ENCODE measurements at places on chromosomes 2 and 18.

- no peak for DNase-seq
Observed at GRCh38 chr2:143528021-143528420, 398.8 kb downstream of the ARHGAP15 start.

GRCh38 chr2:26634636-26635230, 6.4 kb downstream of the CIB4 start:
- no peak for DNase-seq

DNA sequence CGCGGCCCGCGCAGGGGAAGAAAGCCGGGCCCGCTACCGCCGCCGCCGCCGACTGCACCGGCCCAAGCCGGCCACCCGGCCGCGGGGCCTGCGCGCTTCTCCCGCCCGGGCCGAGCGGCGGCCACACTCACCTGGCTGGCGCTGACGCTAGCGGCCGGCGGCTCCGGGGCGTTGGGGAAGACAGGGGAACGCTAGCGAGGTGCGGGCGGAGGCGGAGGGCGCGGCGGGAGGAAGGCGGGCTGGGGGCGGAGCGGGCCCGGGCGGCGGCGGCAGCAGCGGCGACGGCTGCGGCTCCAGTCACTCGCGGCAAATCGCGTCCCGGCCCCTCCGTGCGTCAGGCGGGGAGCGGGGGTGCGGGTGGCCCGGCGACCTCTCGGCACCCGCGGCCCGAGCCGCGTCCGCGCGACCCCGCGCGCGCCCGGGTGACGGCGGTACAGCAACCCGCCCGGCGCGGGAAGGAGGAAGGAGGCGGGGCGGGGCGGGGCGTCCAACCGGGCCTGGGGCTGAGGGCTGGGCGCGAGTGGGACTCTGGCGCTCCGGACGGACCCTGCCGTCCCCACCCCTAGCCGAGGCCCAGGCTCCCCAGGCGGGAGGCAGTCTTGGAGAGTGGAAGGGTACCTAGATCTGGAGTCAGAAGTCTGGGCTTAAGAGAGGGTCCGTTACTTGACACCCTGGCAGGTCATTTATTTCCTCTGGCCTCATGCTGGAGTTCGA, at the start of gene SESTD1:
SESTD1 (minus strand) TSS at position 465 of the 714 bp plus-strand sequence. CDS start 72,991 bp downstream, outside the sequence.
- DNase-seq = no peak

DNA sequence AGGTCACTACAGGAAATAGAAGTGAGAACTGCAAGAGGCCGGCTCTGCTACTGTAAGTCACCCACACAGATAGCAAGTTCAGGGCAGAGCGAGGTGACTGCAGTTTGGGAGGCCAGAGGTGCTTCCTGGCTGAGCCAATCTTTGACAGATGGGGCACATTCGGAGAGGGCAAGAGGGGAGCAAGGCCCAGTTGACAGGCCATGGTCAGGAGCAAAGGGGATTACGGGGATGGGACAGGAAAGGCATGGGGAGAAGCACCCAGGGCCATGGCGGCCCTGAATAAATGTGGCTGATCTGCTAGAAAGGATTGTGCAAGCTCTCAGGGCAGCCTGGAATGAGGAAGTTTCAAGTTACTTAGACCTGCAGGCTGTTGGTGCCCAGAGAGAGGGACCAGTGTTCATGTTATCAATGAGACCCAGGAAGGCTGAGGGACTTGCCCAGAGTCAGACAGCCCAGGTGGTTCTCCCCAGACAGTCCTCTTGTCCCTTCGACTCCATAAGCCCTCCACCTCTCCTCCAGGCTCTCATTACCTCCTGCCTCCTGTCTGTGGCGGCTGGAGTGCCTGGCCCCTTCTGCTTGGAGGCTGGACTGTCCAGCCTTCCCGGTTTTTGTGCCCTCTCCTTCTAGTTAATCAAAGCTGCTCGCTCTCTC, 123.3 kb downstream of the CTIF start:
- DNase-seq = no peak

GRCh38 chr2:75023666-75024455, 65.4 kb downstream of the POLE4 start:
- DNase-seq = no peak

- no peak for DNase-seq
Observed at GRCh38 chr18:48580782-48581181, 42.0 kb downstream of the CTIF start.

DNA sequence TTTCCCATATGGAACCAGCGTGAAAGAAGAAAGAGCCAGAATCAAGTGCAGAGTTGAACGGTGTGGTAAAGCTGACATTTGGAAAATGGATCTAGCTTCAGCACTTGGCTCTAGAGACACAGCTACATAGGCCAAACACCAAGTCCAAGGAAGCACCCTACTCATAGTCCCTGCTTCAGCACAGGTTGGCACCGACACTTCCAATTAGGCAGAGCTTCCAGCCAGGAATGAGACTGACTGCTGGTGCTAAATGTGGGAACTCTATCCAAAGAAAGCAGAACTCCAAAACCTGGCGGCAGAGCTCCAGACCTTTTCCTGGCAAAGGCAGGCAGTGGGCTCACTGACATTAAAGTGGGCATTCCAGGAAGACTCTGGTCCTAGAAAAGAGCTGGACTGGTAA, 125.4 kb upstream of the CTNNA2 start:
- DNase-seq = no peak

DNA sequence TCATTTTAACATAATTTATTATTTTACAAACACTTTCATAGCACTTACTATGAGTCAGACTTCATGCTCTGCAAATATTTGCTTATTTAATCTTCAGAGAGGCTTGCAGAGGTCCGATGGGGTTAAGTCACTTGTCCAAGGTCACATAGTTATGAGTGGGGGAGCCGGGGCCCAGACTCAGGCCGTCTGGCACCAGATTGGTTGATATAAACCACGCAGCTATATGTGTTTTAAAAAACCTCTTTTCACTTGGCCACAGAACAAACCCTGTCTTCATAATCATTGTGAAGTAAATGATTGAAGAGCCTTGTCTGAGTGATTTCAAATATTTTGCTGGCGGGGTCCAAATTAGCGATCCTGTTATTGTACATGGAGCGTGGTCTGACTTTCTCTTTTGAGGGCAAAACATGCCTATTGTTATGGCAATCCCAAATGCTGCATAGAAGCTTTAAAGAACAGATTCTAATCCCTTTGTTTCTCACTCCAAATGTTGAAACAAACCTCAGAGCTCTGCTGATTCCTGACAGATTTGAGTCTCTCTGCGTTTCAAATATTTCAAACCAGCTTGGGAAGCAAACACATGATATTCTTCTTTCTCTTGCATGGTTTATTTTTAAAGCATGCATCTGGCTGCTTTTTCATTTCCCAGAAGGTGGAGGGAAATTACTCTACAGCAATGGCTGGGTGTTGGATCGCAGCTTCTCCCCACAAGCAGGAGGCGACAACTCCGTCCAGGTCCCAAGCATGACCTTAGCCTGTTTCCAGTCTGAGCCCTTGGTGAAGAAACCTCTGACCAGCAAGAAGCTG, 142.4 kb downstream of the DDX1 start:
- no peak for DNase-seq

GRCh38 chr2:73053316-73054114, 18.0 kb downstream of the SFXN5 start:
- no peak for DNase-seq

- no peak for DNase-seq
Observed at GRCh38 chr2:230930928-230931555, 6.0 kb upstream of the GPR55 start.

DNA sequence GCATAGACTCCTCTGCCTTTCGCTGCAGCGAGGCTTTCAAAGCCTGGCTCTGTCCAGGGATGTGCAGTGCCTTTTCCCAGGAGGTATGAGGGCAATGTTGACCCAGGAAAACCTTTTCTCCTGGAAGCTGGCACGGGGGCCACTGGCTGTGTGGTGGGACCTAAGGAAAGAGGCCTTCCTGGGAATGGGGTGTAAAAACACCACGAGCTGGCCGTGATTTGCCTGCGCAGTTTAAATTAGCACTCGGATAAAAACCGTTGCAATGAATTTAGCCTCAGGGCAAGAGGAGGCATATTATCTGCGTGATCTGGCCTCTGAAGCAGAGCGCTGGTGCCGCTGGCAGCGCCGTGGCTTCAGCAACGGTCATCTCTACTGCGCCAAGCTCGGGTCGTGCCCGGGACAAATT, 3.0 kb downstream of the OSR1 start:
- DNase-seq = no peak
